ENCODE measurements at places on chromosomes 3 and 15. TPM values are rescaled to one million over a fixed set of nuclear protein-coding genes. Genes with fewer than 3 reads are reported as not detected.

DNA sequence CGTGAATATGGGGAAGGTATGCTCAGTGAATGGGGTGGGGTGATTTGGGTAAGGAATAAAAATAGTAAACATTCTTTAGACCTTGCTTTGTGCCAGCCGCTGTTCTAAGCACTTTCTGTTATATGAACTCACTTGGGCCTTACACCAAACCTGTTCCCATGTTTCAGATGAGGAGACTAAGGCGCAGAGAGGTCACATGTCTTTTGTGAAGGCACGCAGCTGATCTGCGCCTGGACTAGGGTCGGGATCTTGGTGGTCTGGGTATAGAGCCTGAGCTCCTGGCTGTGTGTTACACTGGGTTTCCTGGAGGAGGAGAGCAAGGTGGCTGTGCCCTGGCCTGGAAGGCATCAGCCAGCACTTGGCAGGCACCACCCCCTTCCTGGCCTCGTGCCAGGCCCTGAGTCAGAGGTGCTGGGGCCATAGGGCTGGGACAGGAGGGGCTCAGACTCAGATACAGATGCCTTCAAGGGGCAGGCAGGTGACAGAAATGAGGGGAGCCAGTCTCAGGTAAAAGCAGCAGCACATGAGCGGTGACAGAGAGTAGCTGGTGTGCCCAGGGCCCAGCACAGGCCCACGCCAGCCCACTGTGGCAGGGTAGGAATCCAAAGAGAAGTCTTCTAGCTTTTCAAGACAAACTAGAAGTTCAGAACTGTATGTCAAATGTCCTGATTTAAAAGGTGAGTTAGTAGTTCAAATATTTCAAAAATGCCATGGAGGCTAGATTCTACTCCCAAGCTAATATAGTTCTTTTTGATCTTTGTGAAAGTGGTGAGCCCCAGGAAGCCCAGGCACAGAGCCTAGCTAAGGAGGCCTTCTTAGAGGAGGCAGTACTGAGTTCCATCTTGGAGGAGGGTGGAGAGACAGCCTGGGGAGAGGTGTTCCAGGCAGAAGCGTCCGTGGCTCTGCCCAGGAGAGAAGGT lies 83.1 kb downstream of the DNAJB8 start:
- DNase-seq, result peak; percentile 30
- no peak overlapping the region for H3K4me3 ChIP-seq
- H3K36me3 ChIP-seq, result no peaks in the 10 kb centered on the region

DNA sequence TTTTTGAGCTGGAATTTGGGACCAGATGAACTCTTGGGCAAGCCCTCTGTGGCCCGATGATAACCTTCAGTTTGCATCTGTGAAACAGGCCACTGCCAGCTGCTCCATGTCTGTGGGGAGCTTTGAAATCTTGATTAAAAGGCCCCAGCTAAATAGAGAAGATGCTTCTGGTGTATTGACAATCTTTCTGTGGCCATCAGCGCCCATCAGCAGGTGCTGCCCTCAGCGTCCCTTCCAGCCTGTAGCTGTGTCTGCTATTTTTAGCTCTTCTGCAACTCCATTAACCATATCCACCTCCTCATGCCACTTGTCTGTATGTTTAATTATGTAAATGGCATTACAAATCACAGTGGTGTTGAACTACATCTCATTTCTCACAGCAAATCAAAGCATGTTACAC lies 54.0 kb downstream of the CHCHD6 start:
- peaks cover 7% of the 10 kb centered on the region for H3K4me1 ChIP-seq
- no peak for DNase-seq
- no peak overlapping the region for H3K4me3 ChIP-seq
- no peaks in the 10 kb centered on the region for H3K27me3 ChIP-seq
- H3K36me3 ChIP-seq, result no peaks in the 10 kb centered on the region

- H3K4me3 ChIP-seq, result no peak overlapping the region
- no peaks in the 10 kb centered on the region for H3K4me1 ChIP-seq
- no peak overlapping the region for H3K27ac ChIP-seq
- no peaks in the 10 kb centered on the region for H3K36me3 ChIP-seq
Observed at GRCh38 chr15:76105911-76106310, 46.1 kb downstream of the TMEM266 start.

DNA sequence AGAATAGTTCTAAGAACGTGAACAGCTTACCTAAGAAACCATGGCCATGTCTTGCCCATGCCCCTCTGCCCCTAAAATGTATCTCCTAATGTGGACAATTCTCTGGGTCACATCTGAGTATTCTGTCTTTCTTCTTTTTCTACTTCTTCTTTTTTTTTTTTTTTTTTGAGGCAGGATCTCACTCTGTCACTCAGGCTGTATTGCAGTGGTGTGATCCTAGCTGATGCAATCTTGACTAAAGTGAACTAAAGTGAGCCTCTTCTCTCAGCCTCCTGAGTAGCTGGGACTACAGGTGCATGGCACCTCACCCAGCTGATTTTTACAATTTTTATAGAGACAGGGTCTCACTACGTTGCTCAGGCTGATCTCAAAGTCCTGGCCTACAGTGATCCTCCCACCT lies 204.8 kb upstream of the ZPLD1 start:
- H3K4me1 ChIP-seq, result no peaks in the 10 kb centered on the region
- DNase-seq, result no peak
- no peak overlapping the region for H3K4me3 ChIP-seq
- no peaks in the 10 kb centered on the region for H3K27me3 ChIP-seq
- no peaks in the 10 kb centered on the region for H3K36me3 ChIP-seq

TF gene
- 36.1 TPM for total RNA-seq

TRPC1 gene
- 5.5 TPM for total RNA-seq
